GM23338 (cell line): ENCODE measurements at places on chromosomes 7 and 10. TPM values are rescaled to one million over a fixed set of nuclear protein-coding genes. Genes with fewer than 3 reads are reported as not detected.

The PIK3AP1 gene
- total RNA-seq = 2.3 and 2.4 TPM in 2 replicates

The ACTR3C gene
- 1.5 and 5.8 TPM in 2 replicates for total RNA-seq

- no peak overlapping the region for H3K27ac ChIP-seq
- no peak overlapping the region for H3K4me3 ChIP-seq
- DNase-seq = peak; percentile 87
- peaks cover 24% of the 10 kb centered on the region for H3K4me1 ChIP-seq
- peaks cover 98% of the 10 kb centered on the region for H3K27me3 ChIP-seq
- H3K36me3 ChIP-seq = no peaks in the 10 kb centered on the region
Measured at GRCh38 chr7:27196287-27196767, 3.6 kb downstream of the HOXA13 start.

- no peak for DNase-seq
- no peaks in the 10 kb centered on the region for H3K27me3 ChIP-seq
Measured at GRCh38 chr10:69403066-69403465, 13.7 kb downstream of the TACR2 start.

The SUN3 gene
- total RNA-seq = 0.52 TPM in 1 of 2 replicates, not detected in the other

DNA sequence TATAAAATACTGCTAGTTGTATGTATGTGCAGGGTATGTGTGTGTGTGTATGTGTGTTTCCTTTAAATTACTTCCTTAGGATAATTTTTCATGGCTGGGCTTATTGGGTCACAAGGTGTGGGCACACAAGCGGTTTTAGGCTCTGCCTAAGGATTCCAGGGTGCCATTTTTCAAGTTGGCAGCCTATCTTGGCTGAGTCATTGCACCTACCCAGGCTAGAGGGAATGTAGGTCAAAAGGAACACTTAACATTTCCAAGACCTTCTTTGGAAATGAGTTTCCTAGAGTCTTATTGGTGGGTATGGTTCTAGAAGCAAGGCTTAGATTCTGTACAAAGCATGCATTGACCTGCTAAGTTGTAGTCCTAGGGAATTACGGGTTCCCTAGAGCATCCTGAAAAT, 642.1 kb downstream of the LRMDA start:
- H3K4me3 ChIP-seq = no peak overlapping the region
- no peak for DNase-seq
- H3K27me3 ChIP-seq = no peaks in the 10 kb centered on the region
- no peak overlapping the region for H3K27ac ChIP-seq
- no peaks in the 10 kb centered on the region for H3K4me1 ChIP-seq
- no peaks in the 10 kb centered on the region; the same call in 1 of the 2 replicates for H3K36me3 ChIP-seq

DNA sequence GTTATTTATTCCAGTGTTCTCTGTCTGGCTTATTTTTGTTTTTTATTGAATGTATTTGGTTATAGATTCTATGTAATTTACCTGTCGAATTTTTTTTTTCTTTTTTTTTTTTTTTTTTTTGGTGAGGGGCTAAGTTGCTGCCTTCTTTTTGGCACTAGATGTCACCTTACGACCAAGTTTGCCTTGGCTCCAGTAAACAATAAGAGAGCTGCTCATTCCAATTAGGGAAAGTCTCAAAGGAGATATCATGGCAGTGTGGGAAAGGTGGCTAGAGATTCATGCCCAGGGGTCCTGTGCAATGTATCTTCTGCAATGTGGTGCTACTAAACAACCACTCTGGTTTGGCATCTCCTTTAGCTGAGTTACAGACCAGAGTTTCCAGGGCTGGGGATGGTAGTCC, 84.0 kb downstream of the PTPN20 start:
- H3K4me1 ChIP-seq = peaks cover 13% of the 10 kb centered on the region; the same call in 1 of the 2 replicates
- peak; percentile 62 for DNase-seq
- H3K36me3 ChIP-seq = no peaks in the 10 kb centered on the region
- H3K27me3 ChIP-seq = no peaks in the 10 kb centered on the region
- H3K4me3 ChIP-seq = no peak overlapping the region
- H3K27ac ChIP-seq = no peak overlapping the region

The TAC1 gene
- total RNA-seq = 3.9 and 8.7 TPM in 2 replicates

DNA sequence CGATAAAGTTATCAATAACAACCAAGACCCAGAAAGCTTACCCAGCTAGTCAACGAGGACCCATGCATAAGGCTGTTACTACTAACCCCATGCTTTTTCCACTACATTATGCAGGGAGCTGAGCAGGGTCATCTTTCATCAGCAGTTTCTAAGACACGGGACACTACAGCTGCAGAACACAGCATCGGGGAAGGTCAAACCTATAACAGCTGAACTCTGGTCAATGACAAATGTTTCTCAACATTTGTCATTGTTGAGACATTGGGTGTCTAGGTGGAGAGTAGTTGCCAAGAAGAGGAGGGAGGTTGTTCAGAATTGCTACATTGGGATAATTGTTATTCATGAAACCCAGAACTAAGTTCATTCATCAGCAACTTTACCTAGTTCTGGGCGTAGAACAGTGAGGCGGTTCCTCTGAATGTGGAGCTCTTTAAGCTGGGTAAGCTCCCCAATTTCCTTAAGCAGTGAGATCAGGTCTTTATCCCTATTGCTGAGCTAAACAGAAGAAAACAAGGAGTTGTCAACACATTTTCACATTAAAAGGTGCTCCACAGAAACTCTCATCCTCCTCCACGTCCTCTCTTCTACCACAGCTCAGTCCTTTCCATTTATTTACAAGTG, 105.6 kb downstream of the ZNF22 start:
- no peak for DNase-seq
- no peaks in the 10 kb centered on the region; the same call in 1 of the 2 replicates for H3K4me1 ChIP-seq
- H3K27me3 ChIP-seq = no peaks in the 10 kb centered on the region

GRCh38 chr7:45178241-45179225, 20.9 kb downstream of the RAMP3 start:
- H3K4me3 ChIP-seq = no peak overlapping the region
- H3K36me3 ChIP-seq = no peaks in the 10 kb centered on the region
- no peaks in the 10 kb centered on the region for H3K27me3 ChIP-seq
- DNase-seq = peak; percentile 57
- H3K27ac ChIP-seq = no peak overlapping the region
- no peaks in the 10 kb centered on the region for H3K4me1 ChIP-seq

The ITIH5 gene
- total RNA-seq = 2.2 and 6.6 TPM in 2 replicates

The SHOC2 gene
- 23.3 and 30.6 TPM in 2 replicates for total RNA-seq

The NFKB2 gene
- total RNA-seq = 19.0 and 29.4 TPM in 2 replicates
